ENCODE measurements at places on chromosomes 3 and 15.

DNA sequence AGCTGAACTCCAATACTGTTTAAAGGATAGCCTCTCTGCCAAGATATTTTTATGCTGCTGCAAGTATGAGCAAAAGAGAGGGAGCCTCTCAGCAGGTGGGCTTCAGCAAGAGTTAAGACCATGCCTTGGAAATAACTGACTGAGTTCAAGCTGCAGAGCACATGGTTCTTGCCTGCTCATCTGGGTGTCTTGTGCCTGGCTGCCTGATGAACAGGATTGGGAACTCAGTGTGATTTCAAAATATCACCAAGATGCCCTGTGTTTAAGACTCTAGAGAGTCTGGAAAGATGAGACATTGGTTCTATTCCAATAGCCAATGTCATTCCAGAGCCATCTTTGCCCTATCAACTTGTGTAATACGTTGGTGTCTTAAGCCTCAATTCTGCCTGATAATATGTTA is 147.5 kb upstream of the VEPH1 start:
- DNase-seq, result no peak

DNA sequence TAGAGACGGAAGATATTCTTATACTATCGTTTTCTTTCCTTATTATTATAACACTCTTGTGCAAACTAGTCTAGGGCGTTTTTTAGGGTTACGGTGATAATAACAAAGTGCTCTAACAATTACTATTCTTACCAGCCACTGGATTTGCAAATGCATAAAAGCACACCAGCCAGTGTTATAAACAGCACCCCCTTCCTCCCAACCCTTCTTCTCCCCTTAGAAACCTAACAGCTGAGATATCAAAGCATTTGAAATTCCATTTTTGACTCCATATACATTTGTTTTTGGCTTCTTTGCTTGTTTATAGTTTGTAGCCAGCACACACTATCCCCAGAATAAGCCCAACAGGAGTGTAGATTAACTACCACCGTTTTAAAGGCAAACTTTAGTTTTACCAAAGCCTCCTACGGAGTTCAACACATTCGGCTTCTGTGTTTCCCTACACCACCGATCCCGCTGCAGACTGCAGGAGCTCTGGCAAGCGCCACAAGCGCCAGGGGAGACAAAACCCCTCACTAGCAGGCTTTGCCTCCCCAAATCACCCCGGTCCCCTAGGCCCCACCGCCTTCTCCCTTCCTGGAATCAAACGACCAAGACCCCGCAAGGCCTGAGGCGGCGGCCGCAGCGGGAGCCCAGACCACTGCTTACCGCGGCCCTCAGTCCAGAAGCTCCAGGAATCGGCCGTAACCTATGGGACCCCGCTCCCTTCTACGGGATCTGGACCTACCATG is 461 bp downstream of the COPB2 start:
- DNase-seq, result no peak

DNA sequence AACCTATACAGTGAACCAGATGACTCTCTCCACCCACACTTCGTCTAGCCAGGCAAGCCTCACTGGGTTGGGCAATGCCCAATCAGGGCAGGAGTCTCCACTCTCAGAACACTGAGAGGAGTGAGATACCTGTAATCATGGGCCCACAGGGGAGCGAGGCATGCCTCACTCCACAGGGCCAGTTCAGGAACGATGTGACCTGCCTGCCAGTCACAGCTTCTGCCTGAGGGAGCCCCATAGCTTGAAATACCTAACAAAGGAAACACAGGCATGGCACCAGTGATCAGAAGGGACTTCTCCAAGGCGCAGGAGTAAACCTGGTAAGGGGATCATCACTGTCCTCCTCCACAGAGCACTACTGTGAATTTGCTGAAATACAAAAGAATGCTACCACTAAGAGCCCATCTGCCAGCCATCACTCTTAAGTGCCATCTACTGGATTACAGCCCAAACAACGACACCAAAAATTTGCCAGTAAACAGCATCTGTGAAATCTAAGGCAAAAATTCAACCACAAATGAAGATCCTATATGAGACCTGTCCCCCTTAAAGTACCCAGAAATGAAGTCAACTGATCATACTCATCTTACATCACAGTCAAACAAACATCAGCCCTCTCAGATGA is 689.9 kb upstream of the SEMA6D start:
- DNase-seq, result no peak

GRCh38 chr3:37308247-37308646 is 133.9 kb upstream of the LRRFIP2 start:
- DNase-seq, result no peak

- DNase-seq, result no peak
Observed at GRCh38 chr3:182783106-182783505, 10.2 kb upstream of the ATP11B start.

All from left lung (tissue), 14 donors.